G401 (cell line): ENCODE measurements at places on chromosomes 3 and 15. TPM values are rescaled to one million over a fixed set of nuclear protein-coding genes. Genes with fewer than 3 reads are reported as not detected.

LRRC15 gene
- 0.14 and 0.55 TPM in 2 replicates for total RNA-seq

MOBP gene
- total RNA-seq, result not detected in 2 replicates

RTP1 gene
- total RNA-seq, result not detected in 2 replicates

CHL1 gene
- 5.5 and 11.3 TPM in 2 replicates for total RNA-seq

MKRN2OS gene
- not detected in 2 replicates for total RNA-seq

PLA2G4B gene
- total RNA-seq, result 0.37 and 0.92 TPM in 2 replicates

DCP1A gene
- 17.8 and 29.8 TPM in 2 replicates for total RNA-seq

- DNase-seq, result no peak
Measured at GRCh38 chr3:171986757-171987518, 52.4 kb upstream of the FNDC3B start.

GRCh38 chr3:131396170-131396569, 14.6 kb downstream of the NUDT16 start:
- no peak for DNase-seq

- DNase-seq, result peak; percentile 40
Measured at GRCh38 chr3:188270423-188270972, 116.5 kb downstream of the LPP start.

- no peak for DNase-seq
Measured at GRCh38 chr3:162534431-162534830, 1037.8 kb downstream of the OTOL1 start.

- DNase-seq, result peak; percentile 65
Measured at GRCh38 chr3:194769020-194769643, 83.4 kb downstream of the FAM43A start.

DNA sequence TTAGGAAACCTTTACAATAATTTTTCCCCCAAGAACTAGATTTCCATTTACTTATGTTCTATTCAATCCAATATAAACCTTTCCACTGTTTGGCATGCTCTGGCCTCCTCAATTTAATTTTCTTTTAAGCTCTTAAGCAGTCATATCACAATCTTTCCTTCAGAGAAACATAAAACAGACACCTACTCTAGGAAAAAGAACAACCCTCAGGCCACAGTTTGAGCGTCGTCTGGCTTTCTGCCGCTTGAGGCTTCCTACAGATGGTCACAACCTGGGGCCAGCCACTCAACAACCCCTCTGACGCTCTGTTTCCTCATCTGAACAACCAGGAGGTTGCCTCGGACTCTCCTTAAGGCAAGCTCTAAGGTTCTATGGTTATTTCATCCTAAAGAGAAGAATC, 143.3 kb downstream of the ADAMTS17 start:
- no peak for DNase-seq

- no peak for DNase-seq
Measured at GRCh38 chr3:34533451-34533850, 735.0 kb downstream of the PDCD6IP start.

- DNase-seq, result no peak
Measured at GRCh38 chr15:48720646-48721045, 75.1 kb upstream of the FBN1 start.

GRCh38 chr3:37819591-37819990, 42.1 kb upstream of the CTDSPL start:
- no peak for DNase-seq

- DNase-seq, result no peak
Measured at GRCh38 chr3:85877631-85878030, 918.8 kb downstream of the CADM2 start.

DNA sequence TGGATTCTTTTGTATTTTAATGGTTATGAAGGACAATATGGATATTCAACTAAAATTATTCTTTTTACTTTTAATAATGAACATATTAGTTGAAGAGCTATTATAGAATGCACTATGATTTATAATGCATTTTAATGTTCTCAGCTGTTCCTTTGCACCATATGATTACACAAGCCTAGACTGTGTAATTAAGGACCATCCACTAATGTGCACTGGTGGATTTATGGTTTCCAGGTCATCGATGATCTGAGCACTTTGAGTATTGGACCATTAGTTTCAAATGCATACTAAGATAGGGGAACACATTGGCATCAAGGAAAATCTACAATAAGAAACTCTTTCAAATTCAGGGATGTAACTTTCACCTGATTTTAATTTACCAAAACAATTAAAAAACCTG, 16.8 kb downstream of the LRRN1 start:
- DNase-seq, result no peak

- no peak for DNase-seq
Measured at GRCh38 chr3:195030791-195031321, 240.1 kb downstream of the XXYLT1 start.

DNA sequence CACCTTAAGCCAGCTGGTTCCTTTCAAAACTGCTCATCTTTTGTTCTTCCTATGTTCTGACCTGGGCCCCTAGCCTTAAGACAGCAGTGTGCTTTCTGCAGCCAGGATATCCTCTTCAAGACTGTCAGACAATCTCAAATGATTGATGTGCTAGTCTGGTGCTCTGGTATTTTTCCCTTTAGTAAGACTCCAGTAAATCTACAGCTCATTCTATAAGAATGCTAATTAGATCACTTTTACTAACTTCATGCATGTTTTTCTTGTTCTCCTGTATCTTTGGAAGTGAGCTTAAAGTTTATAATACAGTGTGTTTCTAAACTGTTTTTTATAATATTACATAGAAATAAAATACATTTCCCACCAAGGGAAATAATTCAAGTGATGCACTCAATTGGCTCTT, 220.9 kb upstream of the NANOGP8 start:
- DNase-seq, result peak; percentile 75

DNA sequence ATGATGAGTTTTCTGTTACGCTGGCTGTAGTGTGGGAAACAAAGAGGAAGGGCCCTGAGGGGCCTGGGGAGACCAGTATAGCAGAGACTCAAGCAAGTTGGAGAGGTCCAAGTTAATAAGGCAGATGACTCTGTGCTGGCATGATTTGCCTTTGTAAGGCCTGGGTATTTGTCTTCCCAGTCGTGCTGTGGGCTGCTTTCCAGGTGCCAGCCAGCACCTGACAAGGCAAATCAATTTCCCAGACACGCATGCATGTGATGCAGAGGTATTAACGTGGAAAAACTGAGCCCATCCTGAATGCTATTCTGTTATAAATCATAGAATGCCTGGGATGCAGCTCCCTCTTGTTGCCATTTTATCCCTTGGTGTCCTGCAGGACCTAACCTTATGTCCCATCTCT, 175.6 kb downstream of the MFSD1 start:
- no peak for DNase-seq
